ENCODE measurements at places on chromosomes 2 and 18.

DNA sequence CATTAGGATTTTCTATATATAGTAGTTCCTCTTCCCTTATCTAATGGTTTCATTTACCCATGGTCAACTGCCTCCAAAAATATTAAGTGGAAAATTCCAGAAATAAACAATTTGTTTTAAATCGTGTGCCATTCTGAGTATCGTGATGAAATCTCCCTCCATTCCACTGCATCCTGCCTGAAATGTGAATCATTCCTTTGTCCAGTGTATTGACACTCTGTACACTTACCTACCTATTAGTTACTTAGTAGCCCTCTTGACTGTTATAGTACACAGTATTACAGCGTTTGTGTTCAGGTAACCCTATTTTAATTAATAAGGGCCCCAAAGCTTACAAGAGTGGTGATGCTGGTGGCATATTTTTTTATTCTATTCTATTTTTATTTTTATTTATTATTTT lies 26.2 kb downstream of the TAF4B start:
- no peak for DNase-seq

DNA sequence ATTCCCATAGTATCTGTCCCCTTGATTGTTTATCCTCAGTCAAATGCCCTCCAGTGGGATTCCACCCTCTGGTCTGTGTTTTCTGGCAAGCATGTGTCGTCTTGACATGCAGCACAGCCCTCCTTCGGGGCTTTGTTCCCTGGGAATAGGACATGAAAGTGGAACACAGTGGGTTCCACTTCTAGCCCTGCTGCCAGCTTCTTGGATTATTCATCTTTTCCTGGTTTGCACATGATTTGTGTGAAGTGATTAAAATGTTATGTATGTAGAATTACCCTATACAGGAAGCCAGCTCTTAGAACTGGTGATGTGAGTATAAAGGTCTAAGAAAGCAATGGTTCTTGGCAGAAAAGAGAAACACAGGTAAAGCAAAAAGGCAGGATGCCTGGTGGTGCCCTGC lies 142.3 kb downstream of the TANC1 start:
- no peak for DNase-seq

- DNase-seq, result peak; percentile 56
These were observed 14.1 kb upstream of the ZDBF2 start for GRCh38 chr2:206260188-206261012.

DNA sequence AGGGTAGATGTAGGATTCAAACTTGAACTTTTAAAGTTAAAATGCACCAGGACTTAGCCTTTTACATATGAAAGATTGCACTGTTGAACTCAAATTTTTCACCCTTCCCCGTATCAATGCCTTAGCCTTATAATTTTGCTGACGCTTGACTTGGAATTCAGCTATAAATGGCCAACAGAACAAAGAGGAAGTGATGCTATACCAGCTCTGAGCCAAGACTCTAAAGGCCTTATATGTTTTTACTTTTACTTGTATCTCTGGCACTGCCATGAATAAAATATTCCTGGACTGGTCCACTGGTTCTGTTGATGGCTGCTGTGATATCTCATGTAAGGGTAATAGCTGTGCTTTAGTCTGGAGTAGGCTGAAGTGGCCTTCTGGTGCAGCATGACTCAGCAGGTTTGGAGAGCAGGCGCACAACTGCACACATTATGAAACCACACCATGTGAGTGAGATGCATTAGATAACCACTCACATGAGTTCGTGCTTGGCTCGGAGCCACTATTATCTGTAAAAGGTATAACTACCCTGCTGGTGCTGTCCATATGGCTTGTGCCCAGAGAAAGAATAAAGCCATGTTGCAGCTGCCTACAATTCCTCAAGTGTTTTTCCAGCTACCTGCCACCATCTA lies 8.4 kb upstream of the IER3IP1 start:
- no peak for DNase-seq

DNA sequence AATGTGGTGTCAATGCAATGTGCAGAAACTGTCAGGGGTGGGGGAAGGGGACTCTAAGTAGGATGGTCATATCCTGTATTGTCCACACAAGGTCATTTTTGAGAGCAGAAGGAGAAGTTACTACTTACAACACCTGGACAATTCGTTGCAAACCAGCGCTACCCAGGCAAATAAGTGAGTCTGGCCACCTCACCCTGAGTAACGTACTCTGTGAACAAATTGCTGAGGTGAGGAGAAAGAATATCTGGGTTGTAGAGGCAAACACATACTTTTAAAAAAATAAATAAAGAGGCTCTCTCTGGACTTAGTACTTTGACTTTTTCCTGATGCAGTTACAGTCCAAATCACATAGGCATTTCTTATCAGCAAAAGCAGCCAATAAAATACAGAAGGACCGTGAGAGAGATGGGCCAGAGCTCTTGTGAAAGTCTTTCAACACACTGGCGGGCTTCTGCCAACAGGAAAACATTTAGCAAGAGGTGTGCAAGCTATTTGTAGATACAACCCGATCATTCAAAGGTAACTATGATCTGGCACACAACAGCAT lies 268.2 kb upstream of the ID2 start:
- no peak for DNase-seq

DNA sequence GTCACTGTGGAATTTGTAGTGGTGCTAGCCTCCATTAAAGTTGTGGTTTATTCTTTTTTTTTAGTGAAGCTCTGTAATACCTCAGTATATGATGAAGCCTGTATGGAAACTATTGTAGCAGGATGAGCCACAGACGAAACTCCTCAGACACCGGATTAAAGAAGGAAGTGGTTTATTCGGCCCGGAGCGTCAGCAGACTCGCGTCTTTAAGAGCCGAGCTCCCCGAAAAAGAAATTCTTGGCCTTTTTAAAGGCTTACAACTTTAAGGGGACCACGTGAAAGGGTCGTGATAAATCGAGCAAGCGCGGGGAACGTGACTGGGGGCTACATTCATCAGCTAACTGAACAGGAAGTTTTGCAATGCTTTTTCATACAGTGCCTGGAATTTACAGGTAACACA lies 8.1 kb upstream of the CCL20 start:
- DNase-seq, result no peak

- DNase-seq, result no peak
These were observed 58.3 kb downstream of the FBXO36 start for GRCh38 chr2:229980431-229981184.

- DNase-seq, result no peak
These were observed 89.1 kb downstream of the ETAA1 start for GRCh38 chr2:67486041-67486796.
